ENCODE measurements at places on chromosomes 12 and 14.

DNA sequence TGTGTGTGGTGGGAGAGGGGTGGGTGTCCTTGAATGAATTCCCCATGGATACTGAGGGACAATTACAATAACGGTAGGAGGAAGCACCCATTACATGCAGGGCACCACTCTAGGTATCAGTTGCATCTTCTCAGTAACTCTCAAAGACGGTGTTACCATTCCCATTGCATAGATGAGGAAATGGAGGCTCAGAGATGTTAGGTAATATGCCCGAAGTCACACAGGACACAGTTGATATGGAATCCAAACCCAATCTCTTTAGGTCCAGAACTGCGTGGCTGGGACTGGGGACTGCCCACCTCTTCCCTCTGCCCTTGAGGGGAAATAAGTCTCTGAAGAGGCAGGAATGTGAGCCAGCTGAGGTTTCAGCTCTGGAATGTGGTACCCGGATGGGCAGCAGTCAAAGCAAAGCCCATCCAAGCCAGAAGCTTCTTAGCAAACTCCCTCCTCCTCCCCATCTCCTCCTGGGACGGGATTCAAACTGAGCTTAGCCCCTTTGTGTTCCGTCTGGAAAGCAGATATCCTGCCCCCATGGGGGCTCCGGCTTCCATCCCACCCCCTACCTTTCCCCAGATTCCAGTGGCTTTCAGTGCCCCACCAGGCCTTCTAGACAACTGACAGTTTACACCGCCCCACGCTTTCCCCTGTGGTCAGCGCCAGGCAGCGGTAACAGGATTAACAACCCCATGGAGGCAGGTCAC lies 187.5 kb downstream of the RBM19 start:
- DNase-seq: no peak

- DNase-seq: no peak
Measured at GRCh38 chr12:112936927-112937326, 1.3 kb upstream of the OAS3 start.

DNA sequence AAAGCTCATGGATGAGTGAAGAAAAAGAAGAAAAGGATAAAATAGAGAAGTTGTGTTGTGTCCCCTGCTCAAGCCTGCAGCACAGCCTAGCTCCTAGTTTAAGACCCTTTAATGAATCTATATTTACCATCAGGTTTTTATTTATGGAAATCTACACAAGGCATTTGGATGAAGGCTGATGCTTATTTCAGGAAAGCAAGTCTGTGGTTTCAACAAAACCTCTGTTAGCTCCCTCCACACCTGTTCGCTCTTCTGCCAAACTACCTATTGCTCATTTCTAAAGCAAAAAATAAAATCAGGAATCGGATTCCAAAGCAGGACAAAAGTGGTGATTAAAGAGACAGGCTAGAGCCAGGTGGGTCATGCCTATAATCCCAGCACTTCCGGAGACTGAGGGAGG lies 18.9 kb upstream of the MAP3K9 start:
- DNase-seq: no peak

DNA sequence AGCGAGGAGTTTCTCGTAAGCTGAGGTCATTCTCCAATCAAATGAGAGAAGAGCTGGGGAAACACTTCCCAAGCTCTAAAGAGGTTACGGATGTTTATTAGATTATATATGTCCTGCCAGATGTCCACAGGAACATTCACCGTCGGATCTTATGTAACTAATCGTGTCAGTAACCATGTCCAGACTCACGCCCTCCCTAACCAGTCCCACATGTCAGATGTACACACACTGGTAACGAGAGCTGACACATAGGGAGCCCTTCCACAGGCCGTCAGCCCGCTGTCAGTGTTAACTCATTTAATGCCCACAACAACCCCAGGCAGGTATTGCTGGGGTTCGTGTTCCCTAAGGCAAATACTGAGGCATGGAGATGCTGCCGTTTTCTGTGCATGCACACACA lies 223.7 kb upstream of the RTL1 start:
- no peak for DNase-seq

GRCh38 chr12:128969480-128970055 lies 116.3 kb downstream of the GLT1D1 start:
- no peak for DNase-seq

DNA sequence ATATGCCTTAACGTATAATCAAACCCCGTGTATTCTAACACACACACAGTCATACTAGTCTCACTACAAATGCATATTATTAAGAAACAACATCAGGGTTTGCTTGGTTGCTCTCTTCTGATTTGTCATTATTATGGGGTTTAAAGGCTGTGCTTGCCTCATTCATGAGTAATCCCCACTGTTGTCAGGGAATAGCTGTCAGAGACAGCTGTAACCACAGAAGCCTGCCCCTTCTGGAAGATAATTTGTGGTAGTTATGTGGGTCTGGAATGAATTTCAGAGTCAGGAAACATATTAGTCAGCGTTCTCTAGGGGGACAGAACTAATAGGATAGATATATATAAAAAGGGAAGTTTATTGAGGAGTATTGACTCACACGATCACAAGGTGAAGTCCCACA lies 456.9 kb upstream of the TMEM132C start:
- peak; percentile 98 for DNase-seq

- no peak for DNase-seq
Measured at GRCh38 chr12:56487448-56488040, 417 bp downstream of the GLS2 start.

DNA sequence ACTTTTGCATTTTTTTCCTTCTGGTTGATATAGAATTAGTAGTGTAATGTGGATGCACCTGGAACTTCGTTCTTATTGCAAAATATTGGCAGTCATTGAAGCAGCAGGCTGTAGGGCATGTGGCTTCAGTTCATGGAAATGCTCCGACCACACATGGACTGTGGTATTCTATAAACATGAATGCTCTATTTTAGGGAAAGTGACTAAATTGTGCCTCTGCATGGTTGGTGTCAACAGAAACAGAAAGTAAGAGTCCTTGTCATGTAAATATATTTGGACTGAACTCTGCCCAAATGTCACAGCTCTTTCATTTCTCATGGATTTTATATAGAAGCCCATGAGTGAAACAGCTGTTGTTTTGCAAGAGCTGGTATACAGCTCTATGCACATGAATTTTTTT lies 917.0 kb downstream of the LRFN5 start:
- DNase-seq: no peak

DNA sequence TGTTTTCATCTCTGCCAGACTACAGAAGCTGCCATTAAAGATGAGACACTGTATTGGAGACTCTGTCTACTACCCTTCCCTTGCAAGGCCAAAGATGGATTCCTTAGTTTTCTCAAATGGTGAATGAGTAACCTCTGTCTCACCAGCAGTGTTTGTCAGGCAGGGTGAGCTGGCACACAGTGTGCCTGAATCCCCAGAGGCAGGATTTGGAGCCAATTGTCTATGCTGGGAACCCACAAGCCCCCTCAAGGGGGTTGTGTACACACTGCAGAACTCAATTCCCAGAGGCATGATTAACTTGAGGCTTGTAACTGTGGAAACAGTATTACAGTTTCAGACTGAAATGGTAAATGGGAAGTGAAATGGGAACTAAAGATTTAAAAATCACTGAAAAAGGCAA lies 136.8 kb upstream of the PTPRB start:
- DNase-seq: peak; percentile 21

DNA sequence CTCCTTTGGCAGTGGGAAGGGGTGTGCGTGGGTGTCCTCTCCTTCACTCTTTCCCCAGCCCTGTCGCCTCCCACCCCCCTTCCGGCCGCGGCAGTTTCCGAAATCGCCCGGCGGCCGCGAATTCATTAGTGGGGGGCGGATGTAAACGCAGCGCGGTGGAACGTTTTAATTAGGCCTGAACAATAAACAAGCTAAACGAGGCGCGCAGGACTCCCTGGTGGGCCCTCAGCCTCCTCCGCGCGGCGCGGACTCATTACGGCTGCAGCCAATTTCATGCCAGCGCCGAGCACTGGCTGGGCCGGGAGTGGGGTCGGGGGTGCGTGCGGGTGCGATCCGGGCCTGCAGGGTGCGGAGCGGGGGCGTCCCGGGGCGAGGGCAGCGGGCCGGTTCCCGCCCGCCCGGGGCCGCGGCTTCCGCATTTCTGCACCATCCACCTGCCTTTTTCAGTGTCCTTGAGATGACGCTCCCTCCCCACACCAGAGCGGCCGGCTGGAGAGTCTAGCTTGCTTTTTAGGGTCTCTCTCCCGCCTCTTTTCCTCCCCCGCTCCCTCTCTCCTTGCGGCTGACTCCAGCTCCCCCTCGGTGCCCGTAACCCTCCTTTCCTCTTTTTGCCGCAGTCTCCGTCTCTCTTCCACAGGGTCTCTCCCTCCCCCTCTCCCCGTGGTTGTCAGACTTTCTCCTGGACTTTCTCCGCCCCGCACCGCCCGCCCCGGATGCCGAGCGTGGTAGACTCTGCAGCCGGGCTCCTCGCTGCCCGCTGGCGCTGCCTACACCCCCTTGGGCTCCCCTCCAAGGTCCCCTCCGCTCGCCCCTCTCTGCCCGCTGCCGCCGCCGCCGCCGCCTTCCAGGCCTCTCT lies at the start of gene CISTR:
Gene CISTR, minus strand, starts transcription at position 644 of the 856 bp plus-strand sequence.
- DNase-seq: no peak

- DNase-seq: no peak
Measured at GRCh38 chr12:57553343-57554202, 3.7 kb downstream of the KIF5A start.

DNA sequence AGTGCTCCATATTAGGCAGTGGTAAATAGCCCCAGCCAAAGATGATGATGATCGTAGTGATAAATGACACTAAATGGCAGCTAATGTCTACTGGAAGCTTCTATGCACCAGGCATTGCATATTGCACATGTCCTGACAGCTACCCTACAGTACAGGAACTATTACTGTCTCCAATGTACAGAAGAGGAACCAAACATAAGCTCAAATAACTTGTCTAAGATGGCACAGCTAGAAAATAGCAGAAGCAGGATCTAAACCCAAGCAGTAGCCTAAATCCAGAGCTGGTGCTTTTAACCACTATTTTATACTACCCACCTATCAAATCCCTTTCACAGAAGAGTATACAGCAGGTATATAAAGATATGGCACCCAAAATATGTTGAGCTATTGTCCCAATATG lies 28.9 kb downstream of the ESR2 start:
- DNase-seq: no peak

- peak; percentile 60 for DNase-seq
Measured at GRCh38 chr12:92561543-92561899, 141.3 kb upstream of the PLEKHG7 start.

DNA sequence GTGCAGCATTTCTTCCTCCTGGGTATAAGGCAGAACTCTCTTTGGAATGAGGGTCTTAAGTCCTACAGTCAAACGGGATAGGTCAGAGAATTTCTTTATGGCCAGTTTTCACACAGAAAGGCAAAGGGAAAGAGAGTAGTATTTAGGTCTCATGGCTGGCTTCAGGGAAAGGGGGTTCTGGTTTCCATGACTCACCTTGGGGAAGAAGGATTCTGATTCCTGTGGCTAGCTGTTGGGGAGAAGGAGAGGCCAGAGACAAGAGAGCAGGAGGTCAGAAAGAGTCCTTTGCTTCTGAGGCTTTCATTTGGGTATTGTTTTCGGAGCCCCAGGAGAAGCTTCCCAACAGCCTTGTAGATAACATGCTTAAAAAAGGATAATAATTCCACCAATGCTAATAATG lies 332.5 kb downstream of the NPAS3 start:
- no peak for DNase-seq

- no peak for DNase-seq
Measured at GRCh38 chr14:103772078-103772712, 56.6 kb downstream of the ZFYVE21 start.

DNA sequence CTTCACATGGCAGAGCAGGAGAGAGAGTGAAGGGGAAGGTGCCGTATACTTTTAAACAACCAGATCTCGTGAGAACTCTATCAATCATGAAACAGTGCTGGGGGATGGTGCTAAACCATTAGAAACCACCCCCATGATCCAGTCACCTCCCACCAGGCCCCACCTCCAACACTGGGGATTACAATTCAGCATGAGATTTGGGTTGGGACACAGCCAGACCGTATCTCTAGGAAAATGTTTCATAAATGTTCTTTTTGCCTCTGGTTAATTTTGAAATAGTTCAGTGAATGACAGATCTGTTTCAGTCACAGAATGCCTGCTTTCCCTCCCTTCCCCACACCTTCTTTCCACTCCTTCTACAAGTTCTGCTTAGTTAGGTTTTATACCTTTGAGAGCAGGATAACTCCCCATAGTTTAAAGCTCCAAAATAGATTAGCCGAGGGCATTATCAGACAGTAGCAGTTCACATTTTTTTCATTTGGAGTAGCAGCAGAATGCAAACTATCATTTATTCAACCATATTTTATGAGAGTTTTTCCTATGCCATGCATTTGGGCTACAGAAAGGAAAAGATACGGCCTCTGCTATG lies 27.1 kb downstream of the PELI2 start:
- no peak for DNase-seq

- DNase-seq: no peak
Measured at GRCh38 chr12:121131941-121132341, 735 bp upstream of the P2RX7 start.

DNA sequence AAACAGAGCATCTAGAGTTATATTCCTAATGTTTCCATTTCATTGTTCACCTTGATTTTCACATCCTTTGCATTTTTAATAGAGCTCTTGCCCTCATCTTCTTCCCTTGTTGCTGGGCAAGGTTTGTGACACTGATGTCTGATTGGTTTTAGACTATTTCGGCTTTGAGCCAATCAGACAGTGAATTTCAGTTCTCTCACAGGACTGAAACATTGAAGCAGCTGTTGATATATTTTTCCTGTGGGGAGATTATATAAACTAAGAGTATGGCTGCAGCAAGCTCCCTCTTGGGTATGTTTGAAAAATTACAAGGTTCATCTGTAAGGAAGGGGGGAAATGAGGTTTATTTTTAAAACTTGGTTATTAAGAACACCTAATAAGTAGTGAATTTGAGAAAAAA lies 51.2 kb downstream of the ATF7IP start:
- DNase-seq: peak; percentile 55
